ENCODE measurements at places on chromosomes 13 and 19.

GRCh38 chr19:58212336-58213074, 16.2 kb upstream of the ZNF544 start:
- no peak for DNase-seq

GRCh38 chr19:45177817-45178261, at the start of gene TRAPPC6A:
TRAPPC6A (minus strand) TSS chr19:45178237; CDS start chr19:45178218, 19 bp downstream.
- no peak for DNase-seq

GRCh38 chr13:73449252-73449651, 390.4 kb downstream of the KLF5 start:
- no peak for DNase-seq

GRCh38 chr13:110471833-110472162, 89.7 kb downstream of the RAB20 start:
- DNase-seq: peak; percentile 78

GRCh38 chr13:94309576-94309975, 169.9 kb downstream of the DCT start:
- DNase-seq: no peak

DNA sequence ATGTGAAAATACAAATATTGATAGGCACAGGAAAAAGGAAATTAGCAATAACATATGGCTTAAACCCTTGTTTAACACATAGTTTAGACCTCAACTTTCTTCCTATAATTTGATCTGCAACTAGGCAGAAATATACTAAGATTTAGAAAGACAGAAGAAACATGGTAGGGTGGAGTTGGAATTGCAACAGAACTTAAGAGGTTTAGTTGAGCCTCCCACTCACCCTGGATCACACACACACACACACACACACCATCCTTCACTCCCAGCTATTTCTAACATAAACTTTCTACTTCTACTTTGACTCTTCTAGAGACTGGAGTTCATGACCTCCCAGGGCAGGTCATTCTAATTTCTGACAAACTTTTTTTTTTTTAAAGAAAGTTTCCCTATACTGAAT, 47.4 kb downstream of the FLT3 start:
- no peak for DNase-seq

GRCh38 chr13:46761866-46762265, 35.1 kb downstream of the ESD start:
- no peak for DNase-seq

GRCh38 chr19:17450264-17451075, 2.0 kb upstream of the TMEM221 start:
- no peak for DNase-seq

DNA sequence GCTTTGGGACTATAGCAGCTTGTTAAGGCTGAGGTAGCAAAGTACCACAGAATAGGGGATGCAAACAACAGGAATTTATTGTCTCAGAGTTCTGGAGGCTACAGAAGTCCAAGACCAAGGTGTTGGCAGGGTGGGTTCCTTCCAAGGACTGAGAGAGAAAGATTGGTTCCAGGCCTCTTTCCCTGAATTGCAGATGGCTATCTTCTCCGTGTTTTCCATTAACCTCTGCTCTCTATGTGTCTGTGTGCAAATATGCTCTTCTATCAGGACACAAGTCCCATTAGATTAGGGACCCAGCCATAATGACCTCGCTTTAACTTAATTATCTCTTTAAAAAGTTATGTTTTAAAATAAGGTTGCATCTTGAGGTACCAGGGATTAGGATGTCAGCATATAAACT, 1732.9 kb upstream of the SLC10A2 start:
- no peak for DNase-seq

All from tibial artery (tissue), 4 donors.